Peyer's patch (tissue), 4 donors: ENCODE measurements at places on chromosomes 6 and 20. TPM values are rescaled to one million over a fixed set of nuclear protein-coding genes. Genes with fewer than 3 reads are reported as not detected.

STK35 gene
- 39.6 TPM for total RNA-seq

ECT2L gene
- 0.27 TPM for total RNA-seq

MMP24 gene
- total RNA-seq = 2.7 TPM

RNF39 gene
- not detected for total RNA-seq
